Stimulated activated CD8-positive, alpha-beta memory T cell treated with anti-CD3 and anti-CD28 coated beads, Interleukin-4, amount 100 ng/mL, for 4 hours (primary cell): ENCODE measurements at places on chromosomes 1 and 21.

- DNase-seq, result no peak
Measured at GRCh38 chr1:209815931-209816341, 10.0 kb upstream of the IRF6 start.

GRCh38 chr1:206952171-206952570 lies 5.9 kb upstream of the PIGR start:
- no peak for DNase-seq

DNA sequence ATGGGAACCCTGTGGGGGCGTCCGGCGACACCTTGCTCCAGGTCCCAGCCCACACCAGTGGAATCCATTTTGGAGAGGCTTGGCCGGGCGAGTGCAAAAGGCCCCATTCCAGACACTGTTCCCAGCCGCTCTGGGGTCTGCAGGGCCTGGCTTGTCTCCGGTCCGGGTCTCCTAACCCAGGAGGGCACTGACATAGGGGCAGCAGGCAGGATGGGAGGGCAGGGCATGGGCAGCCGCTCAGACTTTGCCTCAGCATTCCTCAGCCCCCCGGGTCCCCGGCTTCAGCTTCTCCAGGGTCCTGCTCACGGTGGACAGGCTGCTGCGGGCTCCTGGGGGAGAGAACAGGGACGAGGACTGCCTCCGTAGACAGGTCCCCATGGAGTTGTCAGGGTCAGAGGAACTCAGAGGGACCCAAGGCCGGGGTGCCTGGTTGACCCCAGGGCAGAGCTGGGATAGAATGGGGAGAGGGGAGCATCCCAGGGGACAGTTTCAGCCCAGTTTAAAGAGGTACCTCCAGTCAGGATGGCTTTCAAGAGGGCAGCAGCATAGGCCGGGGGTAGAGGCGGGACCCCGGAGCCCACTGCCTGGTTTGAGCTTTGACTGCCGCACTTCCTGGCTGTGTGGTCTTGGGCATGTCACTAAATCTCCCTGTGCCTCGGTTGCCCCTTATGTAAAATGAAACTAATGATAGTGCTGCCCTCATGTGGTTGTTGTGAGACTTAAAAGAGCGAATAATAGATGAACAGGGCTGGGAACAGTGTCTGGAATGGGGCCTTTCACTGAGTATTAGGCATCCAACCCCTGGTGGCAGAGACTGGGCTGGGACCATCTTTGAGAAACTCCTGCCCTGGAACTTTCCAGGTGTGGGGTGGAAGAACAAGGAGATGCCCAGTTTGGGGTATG lies 3.7 kb downstream of the KNCN start:
- no peak for DNase-seq

DNA sequence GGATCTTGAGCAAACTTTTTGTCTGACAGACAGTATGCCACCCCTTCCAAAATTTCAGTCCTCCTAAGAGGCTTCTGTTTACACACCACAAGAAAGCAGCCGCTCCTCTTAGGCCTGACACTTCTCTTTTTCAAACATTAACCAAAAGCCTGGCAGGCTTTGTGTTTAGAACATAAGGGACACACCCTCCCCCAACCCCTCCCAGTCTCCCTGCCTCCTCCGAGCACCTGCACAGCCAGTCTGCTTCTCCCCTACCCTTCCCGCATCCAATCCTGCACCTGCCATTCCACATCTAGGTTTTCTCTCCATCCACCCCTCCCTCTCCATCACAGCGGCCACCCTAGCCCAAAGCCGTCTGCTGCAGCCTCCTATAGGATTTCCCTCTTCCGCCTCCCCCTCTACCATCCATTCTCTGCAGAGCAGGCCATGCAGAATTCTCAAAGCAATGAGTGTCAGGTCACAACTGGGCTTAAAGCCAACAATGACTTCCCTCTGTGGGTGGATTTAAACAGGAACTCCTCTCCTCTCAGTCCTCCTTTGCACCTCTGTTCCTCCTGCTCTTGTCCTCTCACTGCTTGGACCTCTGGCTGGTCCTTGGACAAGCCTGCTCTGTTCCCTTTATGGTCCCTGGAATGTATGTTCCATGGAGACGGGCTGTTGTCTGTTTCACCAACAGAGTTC lies 478.2 kb downstream of the NPHP4 start:
- DNase-seq, result no peak

GRCh38 chr1:236677641-236678235 lies 8.6 kb upstream of the ACTN2 start:
- no peak for DNase-seq

DNA sequence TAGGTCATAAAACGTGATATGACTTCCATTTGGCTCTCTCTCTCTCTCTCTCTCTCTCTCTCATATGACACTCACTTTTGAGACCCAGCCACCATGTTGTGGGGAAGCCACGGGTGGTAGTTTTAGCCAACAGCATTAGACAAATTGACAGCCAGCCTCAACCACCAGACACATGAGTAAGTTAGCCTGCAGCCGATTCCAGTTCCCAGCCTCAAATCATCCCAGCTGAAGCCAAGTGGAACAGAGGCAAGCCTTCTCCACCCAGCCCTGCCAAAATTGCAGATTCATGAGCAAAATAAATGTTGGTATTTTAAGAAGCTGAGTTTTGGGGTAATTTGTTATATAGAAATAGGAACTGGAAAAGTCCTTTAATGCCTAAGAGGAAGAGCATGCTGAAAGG lies 98.0 kb upstream of the DNAH14 start:
- DNase-seq, result no peak

DNA sequence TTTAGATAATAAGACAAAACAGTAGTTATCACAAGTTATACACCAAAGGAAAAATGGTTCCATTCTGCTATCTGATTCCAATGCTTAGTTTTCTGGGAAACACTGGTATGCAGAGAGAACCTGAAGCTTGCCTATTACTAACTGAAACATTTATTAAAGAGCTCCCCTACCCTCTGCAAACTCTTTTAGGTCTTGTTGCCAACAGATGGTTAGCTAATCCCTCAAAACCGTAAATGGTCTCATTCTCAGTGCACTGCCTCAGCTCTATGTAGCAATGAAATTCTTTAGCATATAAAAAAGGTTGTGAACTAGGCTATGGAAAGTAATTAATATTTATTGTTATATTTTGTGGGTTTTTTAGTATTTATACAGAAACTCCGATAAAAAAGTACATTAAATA lies 20.4 kb downstream of the C21orf91 start:
- DNase-seq, result no peak

GRCh38 chr21:29350246-29350779 lies 51.6 kb downstream of the BACH1 start:
- DNase-seq, result no peak

DNA sequence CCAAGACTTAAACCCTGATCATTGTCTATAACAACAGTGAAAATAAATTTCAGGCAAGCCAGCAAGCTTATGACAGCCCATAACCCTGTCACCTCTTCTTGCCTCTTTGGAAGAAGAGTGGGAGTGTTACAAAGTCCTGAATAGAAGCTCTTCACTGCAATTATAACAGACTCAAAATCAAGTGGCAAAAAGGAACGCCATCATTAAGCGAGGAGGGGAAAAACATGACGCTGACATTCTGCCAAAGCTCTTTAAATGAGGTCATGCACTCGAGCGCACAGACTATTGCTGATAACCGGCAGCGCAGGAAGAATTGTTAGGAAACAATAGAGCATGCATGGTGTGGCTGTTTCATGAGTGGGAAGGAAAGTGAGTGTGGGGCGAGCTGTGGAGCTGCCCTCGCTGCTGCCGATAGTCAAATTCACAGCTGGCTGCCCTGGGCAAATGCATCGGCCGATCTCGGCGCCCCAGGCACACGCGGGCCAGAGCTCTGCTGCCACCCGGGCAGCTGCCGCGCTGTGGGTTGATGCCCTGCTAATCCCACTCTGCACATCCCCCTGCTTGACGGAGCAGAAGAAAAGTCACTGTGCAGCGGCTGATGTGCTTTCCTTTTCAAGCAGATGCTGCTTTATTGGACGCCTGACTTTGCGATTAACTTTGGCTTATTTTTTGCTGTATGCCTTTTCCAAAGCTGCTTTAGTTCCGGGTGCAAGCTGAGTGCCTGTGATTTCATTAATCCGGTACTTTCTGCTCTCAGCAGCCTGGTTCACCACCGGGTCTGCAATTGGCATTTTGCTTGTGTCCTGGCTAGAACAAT lies 102.4 kb upstream of the ST6GALNAC5 start:
- DNase-seq, result no peak

DNA sequence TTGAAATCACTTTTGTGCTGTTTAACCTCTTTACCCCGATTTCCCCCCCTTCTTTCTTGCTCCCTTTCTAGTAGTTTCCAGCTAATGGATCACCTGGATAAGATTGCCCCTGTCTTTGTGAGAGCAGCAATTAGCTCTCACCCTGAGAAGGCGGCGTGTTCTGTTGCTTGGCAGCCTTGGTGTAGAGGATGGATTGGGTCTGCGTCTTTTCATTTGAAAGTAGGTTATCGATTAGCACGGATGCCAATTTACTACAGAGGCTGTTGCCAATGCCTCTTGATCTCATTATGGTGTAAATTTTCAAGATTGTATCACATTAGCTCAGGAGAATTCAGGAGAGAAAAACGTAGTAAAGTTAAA lies 26.4 kb downstream of the KIF26B start:
- no peak for DNase-seq

- no peak for DNase-seq
Measured at GRCh38 chr1:204568576-204569315, 52.5 kb downstream of the MDM4 start.

DNA sequence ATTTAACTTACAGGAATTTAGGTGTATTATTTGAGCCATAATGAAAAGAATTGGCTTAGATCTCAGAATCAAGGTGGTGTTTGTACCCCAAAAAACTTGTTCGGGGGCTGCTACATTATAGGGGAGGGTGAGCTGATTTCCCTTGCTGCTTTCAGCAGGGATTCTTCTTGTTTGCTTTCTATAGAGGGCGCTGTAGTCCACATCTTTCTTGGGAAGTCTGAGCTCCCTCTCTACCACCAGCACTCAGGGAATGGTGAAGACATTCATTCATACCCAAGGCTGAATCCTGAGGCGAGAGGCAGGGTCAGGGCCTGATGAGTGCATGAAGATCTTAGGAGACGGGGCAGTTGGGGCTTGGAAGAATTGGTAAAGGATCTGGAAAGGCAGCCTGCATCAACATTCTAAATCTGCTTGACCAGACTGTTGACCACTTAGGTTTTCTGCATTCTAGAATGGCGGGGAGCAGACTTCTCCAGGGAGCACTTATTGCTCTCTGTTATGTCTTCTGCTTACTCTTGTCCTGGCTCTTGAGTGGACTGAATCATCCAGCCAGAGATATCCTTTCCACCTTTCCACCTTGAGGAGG lies 18.9 kb downstream of the SPATA46 start:
- no peak for DNase-seq

GRCh38 chr21:24096651-24097050 lies 1510.6 kb downstream of the MRPL39 start:
- no peak for DNase-seq

GRCh38 chr1:229006121-229006870 lies 264.6 kb upstream of the RAB4A start:
- no peak for DNase-seq
